ENCODE measurements at places on chromosomes 1 and 21.
A peak's percentile ranks its signal among the peaks of the same experiment; 100 is the strongest.

DNA sequence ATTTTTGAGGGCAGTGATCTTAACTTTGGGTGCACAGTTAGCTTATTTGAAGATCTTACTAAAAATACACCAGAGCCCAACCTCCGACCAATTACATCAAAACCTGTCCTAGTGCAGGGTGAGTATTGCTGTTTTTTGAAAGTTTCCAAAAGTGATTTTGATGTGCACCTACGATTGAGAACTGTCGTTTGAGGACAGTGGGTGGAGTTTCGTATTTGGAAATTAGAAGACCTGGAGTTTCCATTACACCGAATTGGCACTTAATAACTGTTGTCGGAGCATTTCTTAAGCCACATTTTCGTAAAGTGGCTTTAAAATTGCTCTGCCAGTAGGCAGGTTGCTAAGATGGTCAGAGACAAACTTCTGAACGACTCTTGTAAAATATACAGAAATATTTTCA, 1.1 kb downstream of the SOD1 start:
- no peak for DNase-seq

DNA sequence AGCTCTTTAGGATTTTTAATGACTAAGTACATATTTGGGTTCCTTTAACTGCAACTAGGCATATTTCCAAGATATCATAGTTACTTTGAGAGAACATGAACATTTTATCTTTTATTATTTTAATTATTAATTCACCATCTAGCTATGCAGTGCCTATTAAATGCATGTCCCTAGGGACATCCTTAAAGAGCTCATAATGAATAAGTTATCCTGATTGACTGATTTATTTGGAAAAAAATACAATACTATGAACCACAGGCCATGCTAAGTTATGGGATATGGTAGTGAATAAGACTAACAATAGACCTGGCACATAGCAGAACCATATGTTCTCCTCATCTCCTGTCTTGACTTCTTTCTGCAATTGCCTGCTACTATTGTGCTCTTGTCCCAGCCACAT, 16.4 kb upstream of the C1orf105 start:
- no peak for DNase-seq

- no peak for DNase-seq
Observed at GRCh38 chr1:56577406-56578137, 1.8 kb downstream of the PLPP3 start.

DNA sequence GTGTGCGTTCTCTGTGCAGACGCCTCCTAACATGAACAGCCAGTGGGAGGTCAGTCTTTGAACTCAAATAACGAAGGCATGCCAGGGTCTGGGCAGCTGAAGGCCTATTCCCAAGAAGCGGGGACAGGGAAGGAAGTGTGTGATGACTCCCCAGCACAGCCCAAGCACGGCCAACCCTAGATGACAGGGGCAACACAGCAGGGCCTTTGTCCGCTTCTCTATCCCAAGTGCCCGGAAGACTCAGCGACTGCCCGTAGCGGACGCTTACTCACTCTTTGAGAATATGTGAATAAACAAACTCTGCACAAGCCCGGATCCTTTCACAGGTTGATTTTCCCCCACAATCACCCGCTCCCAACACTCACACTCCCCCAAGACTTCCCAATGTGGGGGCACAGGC, 11.2 kb downstream of the C1orf198 start:
- DNase-seq: no peak

DNA sequence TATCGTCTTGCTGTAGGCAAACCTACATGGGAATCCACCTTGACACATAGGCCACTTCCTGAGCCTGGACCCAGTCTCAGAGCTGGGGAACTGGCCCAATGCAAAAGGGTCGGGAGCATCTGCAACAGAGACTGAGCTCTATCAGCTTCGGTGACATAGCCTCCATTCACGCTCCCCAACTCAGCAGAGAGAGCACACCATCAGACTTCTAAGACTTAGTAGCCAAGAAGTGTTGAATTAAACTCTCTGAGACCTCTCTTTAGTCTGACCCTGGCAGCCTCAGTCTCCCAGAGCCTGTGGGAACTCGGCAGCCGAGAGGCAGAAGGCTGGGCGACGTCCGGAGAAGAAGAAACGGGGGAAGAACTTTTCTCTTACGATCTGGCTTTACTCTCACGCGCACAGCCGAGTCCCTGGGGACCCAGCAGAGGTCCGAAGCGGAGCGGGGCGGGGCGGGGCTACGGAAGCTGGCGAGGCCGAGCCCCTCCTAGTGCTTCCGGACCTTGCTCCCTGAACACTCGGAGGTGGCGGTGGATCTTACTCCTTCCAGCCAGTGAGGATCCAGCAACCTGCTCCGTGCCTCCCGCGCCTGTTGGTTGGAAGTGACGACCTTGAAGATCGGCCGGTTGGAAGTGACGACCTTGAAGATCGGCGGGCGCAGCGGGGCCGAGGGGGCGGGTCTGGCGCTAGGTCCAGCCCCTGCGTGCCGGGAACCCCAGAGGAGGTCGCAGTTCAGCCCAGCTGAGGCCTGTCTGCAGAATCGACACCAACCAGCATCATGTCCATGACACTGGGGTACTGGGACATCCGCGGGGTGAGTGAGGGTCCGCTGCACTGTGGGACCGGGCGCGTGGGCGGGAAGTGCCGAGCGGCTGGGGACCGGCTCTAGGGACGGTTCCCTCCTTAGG, at the start of gene GSTM4:
TSS of gene GSTM4 (plus strand) at position 485 of the 905 bp plus-strand sequence. CDS start at position 776, 291 bp downstream.
- peak; percentile 88 for DNase-seq

DNA sequence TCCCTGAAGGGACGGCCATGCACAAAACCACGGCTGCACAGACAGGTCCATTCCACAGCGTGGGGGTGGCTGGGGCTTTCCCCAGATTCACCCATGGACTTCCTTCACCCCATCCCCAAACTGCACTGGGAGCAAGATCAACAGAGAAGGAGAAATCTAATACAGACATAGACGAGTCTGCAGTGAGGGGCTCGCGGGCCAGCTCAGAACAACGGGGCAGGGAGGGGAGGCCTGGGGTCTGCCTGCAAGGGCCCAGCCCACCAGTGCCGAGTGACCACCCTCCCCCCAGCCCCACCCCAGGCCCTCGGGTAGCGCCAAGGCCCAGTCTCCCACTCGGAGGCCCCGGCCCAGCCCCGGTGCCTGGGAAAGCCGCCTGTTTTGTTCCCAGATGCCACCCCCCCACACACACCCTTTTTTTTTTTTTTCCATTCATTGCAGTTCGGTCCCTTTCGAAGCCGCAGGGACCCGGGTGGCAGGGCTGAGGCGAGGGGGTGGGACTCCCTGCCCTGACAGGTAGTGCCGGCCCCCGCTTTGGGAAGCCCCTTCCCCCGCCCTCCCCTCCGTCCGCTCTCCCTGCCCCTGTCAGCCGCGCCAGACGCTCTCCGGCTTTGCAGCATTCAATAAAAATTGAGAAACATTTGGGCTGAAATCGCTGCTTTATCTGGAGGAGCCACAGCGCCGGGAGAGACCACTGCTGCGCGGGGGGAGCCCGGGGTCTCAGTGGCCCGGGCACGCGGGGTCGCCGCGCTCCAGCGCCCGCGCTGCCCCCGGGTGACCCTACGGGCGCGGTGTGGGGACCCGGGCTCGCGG, 543 bp upstream of the EPHB2 start:
- no peak for DNase-seq

GRCh38 chr1:23456226-23456625, 27.8 kb downstream of the ASAP3 start:
- DNase-seq: no peak

DNA sequence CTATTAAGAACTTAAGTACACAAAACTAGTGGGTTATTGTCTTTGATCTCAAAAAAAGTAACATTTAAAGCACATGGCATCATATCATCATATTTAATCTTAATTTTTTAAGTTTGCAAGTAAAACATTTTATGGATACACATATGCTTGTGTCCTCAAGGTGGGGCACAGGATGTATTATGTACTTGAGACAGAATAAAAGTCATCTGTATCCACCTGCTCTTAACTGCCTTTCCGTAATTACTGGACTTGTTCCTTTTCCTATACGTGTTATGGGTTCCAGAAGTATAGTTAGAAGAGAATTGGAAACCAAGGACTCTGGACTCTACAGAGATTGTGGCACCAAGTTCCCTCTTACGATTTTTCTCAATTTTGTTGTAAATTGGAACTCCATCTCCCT, 79.4 kb downstream of the FCRL5 start:
- DNase-seq: no peak

- peak; percentile 91 for DNase-seq
Observed at GRCh38 chr1:3910857-3911845, 11.1 kb upstream of the C1orf174 start.

- DNase-seq: no peak
Observed at GRCh38 chr1:223836586-223836985, 9.2 kb downstream of the TP53BP2 start.

GRCh38 chr1:35509558-35509957, 47.6 kb downstream of the KIAA0319L start:
- no peak for DNase-seq

- no peak for DNase-seq
Observed at GRCh38 chr1:1593834-1594601, 5.9 kb downstream of the FNDC10 start.

- DNase-seq: no peak
Observed at GRCh38 chr1:1176931-1177330, 3.3 kb downstream of the TTLL10 start.

GRCh38 chr1:24896176-24896575, 33.9 kb downstream of the RUNX3 start:
- no peak for DNase-seq

- no peak for DNase-seq
Observed at GRCh38 chr21:36575306-36575705, 95.4 kb upstream of the CLDN14 start.

- no peak for DNase-seq
Observed at GRCh38 chr1:18464665-18465050, 16.1 kb upstream of the KLHDC7A start.

GRCh38 chr1:209603877-209604276, 20.4 kb downstream of the CAMK1G start:
- DNase-seq: no peak

GRCh38 chr1:165915480-165915879, 88.1 kb downstream of the UCK2 start:
- DNase-seq: no peak

GRCh38 chr21:35995522-35996088, 64.7 kb downstream of the SETD4 start:
- no peak for DNase-seq

- DNase-seq: no peak
Observed at GRCh38 chr1:151980287-151981177, 13.1 kb downstream of the S100A10 start.

DNA sequence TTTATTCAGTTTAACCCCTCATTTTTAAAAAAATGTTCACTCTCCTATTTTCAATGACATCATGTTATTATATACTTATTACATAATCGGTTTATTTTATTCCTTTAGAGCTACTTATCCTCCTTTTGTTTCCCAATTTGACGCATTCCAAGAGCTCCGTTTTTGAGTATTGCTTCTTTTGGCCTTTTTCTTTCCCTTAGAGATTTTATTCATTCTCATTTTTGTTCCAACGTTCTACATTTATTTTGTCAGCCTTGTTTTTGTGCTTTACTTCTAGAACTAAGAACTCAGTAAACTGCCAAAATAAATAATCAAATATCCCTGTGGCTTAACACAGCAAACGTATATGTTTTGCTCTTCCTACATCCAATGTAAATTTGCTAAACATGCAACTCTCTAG, 769.1 kb downstream of the NCAM2 start:
- no peak for DNase-seq

GRCh38 chr1:36771240-36771639, 263.1 kb downstream of the GRIK3 start:
- peak; percentile 25 for DNase-seq

- DNase-seq: no peak
Observed at GRCh38 chr1:117819301-117819700, 110.1 kb downstream of the GDAP2 start.

- no peak for DNase-seq
Observed at GRCh38 chr1:169339773-169340172, 27.8 kb downstream of the NME7 start.

DNA sequence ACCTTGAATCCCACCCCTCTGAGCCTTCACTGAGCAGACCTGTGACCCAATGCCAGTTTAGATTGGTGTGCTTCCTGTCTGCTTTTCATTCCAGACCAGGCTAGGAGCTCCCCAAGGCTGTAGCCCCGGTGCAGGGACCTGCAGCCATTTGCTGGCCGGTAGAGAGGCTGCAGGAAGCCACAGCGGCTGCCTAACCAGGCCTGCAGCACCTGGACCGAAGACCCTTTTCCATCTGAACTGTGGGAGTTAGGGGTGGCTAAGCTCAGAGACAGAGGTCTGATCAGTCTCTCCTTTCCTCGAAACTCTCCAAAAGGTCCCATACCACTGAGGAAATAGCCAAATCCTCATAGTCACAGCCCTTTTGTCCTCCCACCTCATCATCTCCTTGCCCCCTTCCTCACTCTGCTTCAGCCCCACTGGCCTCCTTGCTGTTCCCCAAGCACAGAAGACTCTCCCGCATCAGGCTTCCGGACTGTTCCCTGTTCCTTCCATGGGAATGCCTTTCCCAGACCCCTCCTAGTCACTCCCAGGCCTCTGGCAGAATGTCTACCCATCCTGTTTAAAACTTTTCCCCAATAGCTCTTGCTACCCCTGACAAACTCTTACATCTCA, 674 bp upstream of the TTC4 start:
- no peak for DNase-seq

- no peak for DNase-seq
Observed at GRCh38 chr21:37757606-37758376, 158.5 kb downstream of the KCNJ6 start.

- no peak for DNase-seq
Observed at GRCh38 chr1:181175955-181176354, 87.5 kb downstream of the IER5 start.

GRCh38 chr1:188295157-188295556, 1466.4 kb downstream of the PLA2G4A start:
- DNase-seq: no peak

DNA sequence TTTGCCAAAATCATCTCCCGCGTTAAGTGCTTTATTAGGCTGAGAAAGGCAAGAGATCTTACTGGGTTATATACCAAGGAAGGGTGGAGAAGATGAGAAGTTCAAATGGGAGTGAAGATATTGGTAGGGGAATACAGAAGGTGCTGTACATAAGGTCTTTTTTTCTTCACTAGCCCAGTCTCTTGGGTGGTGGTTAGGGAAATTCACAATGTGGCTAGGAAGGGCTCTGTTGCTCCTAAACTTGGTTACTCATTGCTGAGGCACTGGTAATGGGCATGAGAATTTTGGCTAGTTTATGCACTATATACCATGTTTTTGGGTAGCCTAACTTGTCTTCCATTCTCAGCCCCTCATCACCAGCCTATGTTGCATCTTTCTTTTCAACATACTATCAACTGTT, 50.6 kb downstream of the LHX4 start:
- no peak for DNase-seq

DNA sequence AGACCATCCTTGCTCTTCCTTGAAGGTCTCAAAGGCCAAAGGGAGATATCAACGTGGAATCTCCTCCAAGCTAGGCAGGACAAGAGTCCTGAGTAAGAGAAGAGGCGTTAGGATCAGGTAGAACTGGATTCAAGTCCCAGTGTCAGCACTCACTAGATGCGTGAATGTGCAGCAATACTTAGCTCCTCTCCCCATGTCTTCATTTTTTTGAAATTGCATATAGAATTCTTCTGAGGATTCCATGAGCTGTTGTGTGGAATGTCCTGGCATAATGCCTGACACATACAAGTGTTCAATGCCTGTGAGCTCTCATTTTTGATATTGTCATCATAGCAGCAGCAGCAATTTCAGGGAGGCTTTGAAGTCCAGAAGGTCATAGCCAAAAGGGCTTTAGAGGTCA, 333.2 kb downstream of the KCNH1 start:
- DNase-seq: no peak

- no peak for DNase-seq
Observed at GRCh38 chr1:68620571-68620970, 123.7 kb upstream of the DEPDC1 start.

All from activated effector memory CD4-positive, alpha-beta T cell treated with anti-CD3 and anti-CD28 coated beads, Interleukin-2, amount 50 U/mL, for 16 hours (primary cell).